Left kidney (tissue), 8 donors: ENCODE measurements at places on chromosomes 1 and 21. TPM values are rescaled to one million over a fixed set of nuclear protein-coding genes. Genes with fewer than 3 reads are reported as not detected.

RHBDL2 gene
- 1.4 TPM for polyA plus RNA-seq

DNA sequence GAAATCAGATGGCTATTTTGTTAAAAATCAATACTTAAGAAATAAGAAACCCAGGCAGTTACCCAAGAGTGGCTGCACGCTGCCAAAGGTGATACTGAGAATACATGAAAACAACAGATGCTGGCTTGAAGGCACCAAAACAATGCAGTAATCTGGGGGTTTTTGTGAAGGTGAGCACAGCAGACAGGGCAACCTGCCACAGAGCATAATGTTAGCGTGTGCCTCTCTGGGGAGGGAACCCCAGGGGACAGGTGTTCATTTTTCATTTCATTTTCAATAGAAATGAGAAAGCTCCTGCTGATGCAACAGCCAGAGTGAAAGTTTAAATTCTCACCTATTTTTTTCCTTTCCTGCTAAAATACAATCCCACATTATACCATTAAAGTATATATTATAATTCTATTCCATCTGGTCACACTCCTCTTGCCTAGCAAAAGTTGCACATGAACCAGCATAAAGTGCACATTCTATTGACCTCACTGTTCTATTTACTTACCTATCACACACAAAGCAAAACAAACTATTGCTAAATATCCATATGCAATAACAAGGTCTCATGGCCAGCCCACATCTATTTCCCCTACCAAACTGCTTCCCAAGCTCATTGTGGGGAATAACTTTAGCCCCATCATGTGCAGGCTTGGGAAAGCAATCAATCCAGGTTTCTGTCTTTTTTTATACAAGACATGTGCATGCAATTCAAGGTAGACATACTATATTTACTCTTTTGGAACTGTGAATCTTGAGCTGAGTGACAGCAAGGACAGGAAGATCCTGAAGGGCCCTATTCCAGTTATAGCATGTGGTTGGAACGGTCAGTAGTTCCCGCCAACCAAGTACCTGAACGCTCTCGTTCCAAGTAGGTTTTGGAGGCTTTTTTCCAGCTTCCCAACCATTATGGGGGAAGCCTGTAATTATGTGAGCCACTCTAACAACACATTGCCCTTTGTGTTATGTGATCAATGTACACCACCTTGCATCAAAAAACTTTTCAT, 173.6 kb downstream of the RERE start:
- no peak for DNase-seq

DNA sequence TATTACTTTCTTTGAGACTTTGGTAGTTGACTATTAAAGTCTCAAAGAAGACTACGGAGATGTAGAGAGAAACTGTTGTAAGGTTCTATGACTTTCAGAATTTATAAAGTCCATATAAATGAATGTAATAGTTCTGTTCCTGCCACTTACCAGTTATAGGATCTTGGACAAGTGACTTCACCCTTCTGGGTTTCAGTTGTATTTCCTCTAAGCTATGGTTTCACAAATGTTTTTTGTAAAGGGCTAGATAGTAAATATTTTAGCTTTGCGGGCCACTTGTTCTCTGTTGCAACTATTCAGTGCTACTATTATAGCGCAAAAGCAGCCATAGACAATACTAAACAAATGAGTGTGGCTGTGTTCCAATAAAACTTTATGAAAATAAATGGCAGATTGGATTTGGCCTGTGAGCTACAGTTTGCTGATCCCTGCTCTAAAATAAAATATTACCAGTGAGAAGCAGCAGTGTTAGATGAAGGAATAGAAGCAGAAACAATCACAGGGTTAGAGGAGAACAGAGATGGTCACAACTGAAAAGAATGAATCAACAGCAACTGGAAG, 14.7 kb downstream of the ZMPSTE24 start:
- no peak for DNase-seq

DNA sequence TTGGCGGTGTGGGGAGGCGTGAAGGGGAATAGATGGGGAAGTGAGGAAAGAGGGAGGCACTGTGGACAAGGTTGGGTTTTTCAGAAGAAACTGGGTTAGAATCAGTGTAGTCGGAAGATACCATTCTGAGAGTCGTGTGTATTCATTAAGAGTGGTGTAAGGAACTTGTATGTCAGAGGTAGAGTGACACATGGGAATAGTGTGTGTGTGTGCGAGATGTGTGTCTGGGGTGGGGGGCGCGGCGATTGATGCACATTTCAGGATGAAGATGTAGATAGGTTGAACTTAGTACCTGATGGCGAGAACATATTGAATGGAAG, 878 bp downstream of the SMG7 start:
- no peak for DNase-seq

- no peak for DNase-seq
Observed at GRCh38 chr1:8471451-8471850, 153.5 kb downstream of the SLC45A1 start.
